DMS53 (cell line): ENCODE measurements at places on chromosomes 6 and 20.

GRCh38 chr6:80969439-80969838 lies 783.0 kb downstream of the TENT5A start:
- peak; percentile 52 for DNase-seq

- peak; percentile 2 for DNase-seq
Observed at GRCh38 chr6:134814076-134814695, 135.7 kb downstream of the ALDH8A1 start.

- peak; percentile 44 for DNase-seq
Observed at GRCh38 chr6:53926505-53926904, 131.7 kb downstream of the LRRC1 start.

DNA sequence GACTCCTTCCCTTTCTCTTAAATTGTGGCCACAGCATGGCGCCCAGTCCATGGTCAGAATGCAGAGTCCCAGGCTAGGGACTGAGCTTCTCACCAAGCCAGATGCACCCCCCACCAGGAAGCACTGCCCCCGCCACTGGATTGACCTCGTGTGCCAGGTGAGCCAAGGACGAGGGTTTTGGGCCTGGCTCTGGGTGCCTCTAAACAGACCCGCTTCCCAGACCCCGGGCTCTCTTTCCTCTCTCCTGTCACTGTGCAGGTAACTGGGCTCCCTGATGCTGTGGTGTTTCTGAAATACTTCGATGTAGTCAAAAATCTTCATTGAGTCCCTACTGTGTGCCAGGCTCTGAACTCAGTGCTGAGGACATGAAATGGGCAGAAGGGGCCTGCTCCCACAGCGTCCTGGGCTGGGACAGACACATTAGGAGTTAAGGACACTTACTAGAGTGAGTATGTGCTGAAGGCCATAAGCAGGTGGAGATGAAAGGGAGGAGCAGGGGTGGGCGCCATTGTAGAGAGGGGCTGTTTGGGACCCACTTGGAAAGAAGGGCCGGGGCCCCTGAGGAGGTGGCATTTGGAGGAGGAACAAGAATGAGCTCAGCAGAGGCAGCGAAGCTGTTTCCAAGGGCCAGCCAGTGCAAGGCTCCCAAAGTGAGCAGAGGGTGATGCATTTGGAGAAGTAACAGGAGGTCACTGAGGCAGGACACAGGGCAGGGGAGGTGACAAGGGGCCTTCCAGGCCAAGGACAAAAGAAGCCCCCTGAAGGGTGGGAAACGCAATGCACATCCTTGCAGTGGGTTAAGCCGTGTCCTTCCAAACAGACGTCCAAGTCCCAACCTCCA lies 217.1 kb downstream of the ANKRD60 start:
- no peak for DNase-seq

- no peak for DNase-seq
Observed at GRCh38 chr6:141406761-141407160, 726.0 kb upstream of the GJE1 start.

DNA sequence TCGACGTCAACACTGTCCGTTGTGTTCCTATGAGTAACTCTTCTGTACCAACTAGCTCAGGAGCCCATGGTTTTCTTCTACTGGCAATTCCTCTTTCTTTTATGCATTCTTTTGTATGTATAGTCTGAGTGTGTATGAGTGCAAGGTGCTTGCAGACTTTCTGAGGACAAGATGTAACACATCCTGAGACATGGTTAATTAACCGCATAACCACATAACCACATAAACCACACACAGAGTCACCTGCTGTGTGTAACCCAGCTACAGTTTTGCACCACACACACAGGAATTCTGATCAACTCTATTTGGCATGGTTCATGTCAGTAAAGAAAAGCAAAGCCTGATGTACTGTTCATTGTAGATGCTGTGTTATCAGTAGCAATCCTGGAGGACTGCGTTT lies 98.6 kb downstream of the DACT2 start:
- no peak for DNase-seq

DNA sequence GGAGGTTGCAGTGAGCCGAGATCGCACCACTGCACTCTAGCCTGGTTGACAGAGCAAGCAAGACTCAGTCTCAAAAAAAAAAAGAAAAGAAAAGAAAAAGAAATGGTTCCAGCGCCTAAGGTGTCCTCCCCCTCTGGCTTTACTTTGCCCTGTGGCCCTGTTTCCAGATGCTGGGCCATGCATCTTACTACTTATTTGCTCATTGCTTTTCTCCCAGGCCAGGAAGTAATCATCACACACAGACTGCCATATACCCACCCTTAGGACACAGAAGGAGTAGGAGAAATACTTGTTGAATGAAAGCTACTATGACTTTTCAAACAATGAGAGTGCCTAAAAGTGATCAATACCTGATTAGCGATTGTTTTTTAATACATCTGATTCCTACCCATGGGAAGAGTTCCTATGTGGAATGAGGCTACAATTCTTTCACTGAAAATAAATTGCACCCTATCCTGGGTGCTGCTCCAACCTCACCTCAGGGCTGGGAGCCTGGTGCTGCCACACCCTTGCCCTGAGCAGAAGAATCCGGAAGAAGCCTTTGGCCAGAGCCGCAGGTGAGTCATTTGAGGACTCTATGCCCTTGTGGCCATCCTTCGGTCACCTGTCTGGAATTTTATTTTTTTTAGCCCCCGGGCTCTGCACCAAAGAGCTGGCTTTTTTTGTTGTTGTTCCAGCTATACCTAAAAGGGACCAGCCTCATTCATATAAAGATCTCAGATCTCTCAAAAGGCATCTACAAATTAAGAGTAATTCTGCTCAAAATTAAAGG lies 22.7 kb upstream of the TFAP2C start:
- no peak for DNase-seq
